ENCODE measurements at places on chromosomes 3 and 15. TPM values are rescaled to one million over a fixed set of nuclear protein-coding genes. Genes with fewer than 3 reads are reported as not detected.
A peak's percentile ranks its signal among the peaks of the same experiment; 100 is the strongest.

DNA sequence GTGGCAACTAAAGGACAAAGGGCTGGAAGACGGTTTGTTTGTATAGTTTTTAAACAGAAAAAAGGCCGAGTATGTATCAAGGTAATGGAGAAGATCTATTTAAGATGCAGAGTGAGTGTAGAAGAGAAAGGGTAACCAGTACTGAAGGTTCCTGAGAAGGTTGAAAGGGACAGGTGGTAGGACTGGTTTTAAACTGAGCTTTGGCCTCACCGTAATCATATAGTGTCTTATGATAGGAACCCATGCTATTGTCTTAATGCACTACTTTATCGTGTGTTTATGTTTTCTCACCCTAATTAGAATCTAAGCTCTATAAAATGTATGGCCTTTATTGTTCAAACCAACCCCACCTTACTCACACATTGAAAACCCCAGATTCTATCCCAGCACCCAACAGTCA is 32.7 kb downstream of the FHIT start:
- DNase-seq: no peak

DNA sequence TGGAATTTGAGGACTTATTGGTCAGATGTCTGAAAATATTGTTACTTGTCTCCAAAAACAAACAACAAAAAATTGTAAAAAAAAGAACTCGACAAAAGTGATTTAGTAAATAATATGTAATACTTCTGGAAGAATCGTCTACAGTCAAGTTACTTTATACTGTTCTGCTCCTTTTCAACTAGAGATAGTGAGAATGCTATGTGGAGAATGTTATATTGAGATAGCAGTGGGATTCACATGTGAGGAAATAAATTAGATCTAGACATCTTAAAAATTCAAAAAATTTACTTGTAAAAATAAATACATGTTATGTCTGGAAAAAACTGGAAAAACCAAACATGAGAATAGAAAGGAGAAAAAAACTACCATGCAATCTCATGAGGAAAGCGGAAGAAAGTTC is 64.9 kb downstream of the SGO1 start:
- DNase-seq: no peak

GRCh38 chr3:143241481-143241951 is 121.9 kb downstream of the CHST2 start:
- DNase-seq: peak; percentile 55

- no peak for DNase-seq
These were observed 220.5 kb upstream of the SATB1 start for GRCh38 chr3:18645619-18646018.

GRCh38 chr3:50226888-50227389 is 9.1 kb upstream of the GNAI2 start:
- DNase-seq: peak; percentile 78

GRCh38 chr15:77143616-77144015 is 72.7 kb upstream of the TSPAN3 start:
- DNase-seq: no peak

DNA sequence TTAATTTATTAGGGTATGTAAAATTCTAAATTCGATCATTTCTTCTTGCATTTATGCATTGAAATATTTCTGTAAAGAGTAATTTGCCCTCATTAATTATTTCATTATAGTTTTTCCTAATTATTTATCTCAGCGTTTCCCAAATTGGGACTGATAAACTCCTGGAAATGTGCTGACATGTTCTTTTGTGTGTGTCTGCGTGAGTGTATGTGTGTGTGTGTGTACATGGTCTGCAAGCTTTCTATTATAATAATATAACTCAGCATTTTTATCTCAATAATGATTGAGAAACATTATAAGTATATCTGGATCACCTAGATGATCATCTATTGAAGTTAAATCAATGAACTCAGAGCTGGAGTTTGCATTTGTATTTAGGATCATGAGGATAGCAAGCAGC is 38.7 kb downstream of the TMEM45A start:
- no peak for DNase-seq

- DNase-seq: no peak
These were observed 45.3 kb upstream of the VPS8 start for GRCh38 chr3:184766555-184767261.

DNA sequence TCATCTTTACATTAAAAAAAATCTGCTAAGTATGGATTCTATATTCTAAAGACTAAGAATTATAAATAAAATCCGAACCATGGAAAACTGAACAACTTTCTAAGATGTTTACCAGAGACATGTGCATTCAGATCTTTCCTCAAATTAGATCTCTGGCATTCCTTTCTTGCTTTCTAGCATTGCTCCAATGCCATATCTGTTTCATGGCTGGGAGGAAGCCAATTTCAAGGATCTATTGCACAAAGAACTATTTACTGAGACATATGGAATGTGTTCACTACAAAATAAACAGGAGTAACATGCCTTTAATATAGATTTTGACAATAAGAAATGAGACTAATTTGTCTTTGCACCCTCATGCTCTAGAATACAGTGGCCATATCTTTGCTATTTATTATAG is 45.1 kb upstream of the NANOGP8 start:
- DNase-seq: no peak

GRCh38 chr3:133792171-133792763 is 13.3 kb upstream of the SRPRB start:
- DNase-seq: no peak

- no peak for DNase-seq
These were observed 141.1 kb upstream of the ZNF385D start for GRCh38 chr3:21892104-21892503.

- no peak for DNase-seq
These were observed 12.2 kb downstream of the STAB1 start for GRCh38 chr3:52507359-52507758.

DNA sequence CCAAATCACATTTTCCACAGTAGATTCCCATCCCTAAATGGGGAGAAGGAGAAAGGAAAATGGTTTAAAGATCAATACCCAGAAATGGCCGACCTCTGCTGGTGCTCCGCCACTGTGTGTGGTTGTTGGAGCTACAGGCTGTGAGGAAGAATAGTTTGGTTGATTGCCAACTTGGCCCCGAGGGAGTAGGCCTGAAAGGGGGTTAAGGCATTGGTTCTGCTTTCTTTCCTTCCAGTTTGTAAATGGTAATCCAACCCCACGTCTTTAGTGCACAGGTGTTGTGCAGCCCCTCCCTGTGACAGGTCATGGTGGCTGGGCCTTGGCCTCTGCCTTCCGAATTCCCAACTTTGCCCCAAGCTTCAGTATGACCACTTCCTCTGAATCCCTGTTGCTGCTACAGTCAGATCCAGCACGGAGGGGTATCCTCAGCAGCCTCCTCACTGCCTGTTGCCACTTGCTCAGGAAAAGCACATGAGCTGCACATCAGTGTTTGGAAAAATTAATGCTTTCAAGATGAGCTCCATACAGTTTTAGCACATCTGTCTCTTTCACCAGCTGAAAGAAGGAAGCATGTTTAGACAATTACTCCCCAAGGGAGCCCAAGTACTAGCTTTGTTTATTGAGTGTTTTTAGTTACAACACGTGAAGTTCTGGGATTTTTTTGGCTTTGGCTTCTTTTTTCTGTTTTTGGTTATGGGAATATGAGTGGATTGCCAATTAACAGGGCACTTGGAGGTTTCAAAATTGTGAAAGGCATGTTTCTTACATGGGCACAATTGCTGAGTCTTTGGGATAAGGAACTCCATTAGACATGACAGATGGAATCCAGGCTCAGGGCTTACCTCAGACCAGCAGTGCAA is 92.3 kb upstream of the ROPN1 start:
- peak; percentile 20 for DNase-seq

GRCh38 chr3:27130796-27131195 is 238.4 kb downstream of the NEK10 start:
- no peak for DNase-seq

- peak; percentile 39 for DNase-seq
These were observed 515.9 kb downstream of the GBE1 start for GRCh38 chr3:81245501-81245900.

DNA sequence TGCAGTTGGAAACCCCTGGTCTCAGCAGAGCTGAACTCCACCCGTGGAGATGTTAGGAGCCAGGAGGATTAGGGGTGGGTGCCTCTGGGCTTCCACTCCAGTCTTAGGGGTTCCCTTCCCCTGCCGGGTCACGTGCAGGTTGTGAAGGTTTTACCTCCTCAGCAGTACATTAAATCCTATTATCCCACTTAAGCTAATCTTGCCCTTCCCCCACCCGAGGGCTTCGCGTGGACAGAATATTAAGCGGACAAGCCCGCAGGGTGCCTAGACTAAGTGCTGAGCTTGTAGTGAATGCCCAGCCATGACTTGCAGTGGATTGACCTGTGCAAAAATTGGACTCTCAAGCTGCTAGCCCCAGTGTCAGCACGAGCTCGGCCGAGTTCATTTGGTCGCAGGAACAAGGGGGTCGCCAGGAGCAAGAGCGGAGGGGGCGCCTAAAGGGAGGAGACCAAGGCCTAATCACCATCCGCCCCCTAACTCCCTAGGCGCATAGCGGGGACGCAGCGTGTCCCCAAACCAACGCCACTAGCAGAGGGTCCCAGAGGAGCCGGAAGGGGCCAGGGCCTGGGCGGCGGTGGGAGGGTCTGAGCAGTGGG is 498 bp upstream of the SEMA4B start:
- DNase-seq: no peak

DNA sequence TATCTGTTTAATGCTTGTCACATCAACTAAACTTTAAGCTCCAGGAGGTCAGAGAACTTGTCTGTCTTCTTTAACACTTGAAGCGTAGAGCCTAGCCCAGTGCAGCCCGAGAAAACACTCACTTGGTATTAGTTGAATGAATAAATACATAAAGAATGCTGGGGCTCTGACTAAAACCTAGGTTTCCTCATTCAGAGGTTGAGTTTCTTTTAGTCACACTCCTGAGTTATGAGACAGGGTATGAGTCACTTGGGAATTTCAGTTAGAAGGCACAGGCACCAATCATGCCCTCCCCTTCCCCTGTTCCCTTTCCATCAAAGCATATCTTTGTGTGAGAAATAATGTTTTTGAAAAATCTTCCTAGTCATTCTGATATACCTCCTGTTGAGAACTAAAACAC is 589.8 kb upstream of the DPPA4 start:
- DNase-seq: peak; percentile 97

ELL3 gene
- total RNA-seq: 5.2 TPM

GP5 gene
- total RNA-seq: 0.11 TPM

GADL1 gene
- not detected for total RNA-seq

GOLGA6L26 gene
- total RNA-seq: not detected

ROPN1 gene
- total RNA-seq: not detected

CISH gene
- 1.0 TPM for total RNA-seq

DNAJA4 gene
- total RNA-seq: 2.7 TPM

SPATA12 gene
- not detected for total RNA-seq

KIF23 gene
- total RNA-seq: 29.3 TPM

TNNC1 gene
- total RNA-seq: not detected

SEMA6D gene
- 1.4 TPM for total RNA-seq
